ENCODE measurements at places on chromosomes 11 and 22.
A peak's percentile ranks its signal among the peaks of the same experiment; 100 is the strongest.

DNA sequence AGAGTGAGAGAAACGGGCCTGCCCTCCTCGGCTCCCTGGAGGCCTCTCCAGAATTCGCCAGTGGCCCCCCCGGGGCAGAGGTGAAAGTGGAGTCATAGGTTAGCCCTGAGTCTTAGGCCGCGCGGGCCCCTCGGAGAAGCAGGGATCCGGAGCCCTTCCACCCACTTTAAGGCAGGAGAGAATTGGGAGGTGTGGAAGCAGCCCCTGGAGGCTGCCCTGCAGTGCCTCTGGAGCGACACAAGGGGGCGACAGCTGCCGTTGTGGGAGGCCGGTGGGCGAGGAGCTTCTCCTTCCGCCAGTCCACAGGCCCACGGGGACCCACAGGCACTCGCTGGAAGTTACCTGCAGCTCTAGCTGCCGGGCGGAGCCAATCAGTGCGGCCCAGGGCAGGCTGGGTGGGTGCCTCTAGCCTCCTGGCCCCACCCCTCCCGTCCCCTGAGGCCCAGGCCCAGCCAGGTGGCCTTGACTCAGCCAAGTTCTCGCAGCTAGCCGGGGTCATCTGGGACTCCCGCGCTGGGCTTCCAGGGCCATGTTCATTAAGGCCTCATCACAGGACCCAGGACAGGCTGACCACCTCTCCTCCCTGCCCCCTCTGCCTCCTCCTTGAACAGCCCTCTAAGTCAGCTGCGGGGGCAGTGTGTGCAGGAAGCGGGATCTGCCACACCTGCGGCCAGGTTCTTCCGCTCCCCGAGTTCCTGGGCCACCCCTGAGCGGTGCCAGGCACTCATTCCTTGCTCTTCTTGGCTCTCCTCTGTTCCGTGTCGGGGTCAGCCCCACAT lies 5.0 kb downstream of the DGKZ start:
- DNase-seq = peak; percentile 77

DNA sequence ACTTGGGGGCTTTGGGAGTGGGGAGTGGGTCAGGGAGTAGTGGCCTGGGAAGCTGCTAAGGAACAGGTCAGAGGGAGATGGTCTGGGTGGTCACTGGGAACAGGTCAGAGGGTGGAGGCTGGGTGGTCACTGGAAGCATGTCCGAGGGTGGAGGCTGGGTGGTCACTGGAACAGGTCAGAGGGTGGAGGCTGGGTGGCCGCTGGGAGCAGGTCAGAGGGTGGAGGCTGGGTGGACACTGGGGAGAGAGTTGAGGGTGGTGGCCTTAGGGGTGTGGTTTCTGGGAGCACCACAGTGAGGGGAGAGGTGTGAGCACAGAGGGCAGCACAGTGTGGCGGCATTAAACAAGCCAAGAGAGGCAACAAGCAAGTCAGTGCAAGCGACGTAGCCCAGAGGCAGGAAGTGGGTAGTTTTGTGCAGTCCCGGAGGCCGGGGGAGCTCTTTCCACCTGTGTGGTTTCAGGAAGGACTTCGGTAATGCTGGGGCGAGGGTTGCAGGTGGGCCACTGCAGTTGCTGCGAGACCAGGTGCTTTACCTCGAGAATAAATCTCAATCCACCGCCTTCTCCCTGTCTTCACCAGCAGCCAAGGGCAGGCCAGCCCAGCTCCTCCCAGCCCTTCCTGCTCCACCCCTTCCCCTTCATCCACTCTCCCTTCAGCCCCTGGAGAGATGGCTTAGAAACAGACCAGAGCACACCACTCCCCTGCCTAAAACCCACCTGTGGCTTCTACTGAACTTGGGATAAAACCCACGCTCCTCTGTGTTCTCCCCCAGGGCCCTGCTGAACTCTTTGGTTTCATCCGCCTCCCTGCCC lies 3.2 kb upstream of the CACNA1I start:
- DNase-seq = no peak

GRCh38 chr22:21873619-21874018 lies 6.2 kb upstream of the MAPK1 start:
- DNase-seq = no peak

DNA sequence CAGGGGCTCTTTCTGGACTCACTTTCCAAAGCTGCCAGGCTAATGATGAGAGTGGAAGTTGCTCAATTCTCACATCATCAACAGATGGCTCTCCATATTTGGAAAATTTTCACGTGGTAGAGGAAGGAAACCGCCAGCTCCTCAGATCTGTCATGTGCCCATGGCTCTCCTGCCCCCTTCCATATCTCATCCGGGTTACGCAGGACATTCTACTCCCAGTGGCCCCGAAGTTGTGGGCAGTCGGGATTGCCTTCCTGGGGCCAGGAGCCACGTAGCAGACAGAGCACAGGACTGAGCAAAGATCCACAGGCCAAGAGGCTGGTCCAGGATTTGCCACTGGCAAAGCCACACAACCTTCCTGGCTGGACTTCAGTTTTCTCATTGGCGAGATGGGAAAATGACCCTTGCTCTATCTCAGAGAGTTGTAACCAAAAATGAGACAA lies 38.8 kb downstream of the RPUSD4 start:
- DNase-seq = no peak

GRCh38 chr11:122563761-122564160 lies 91.8 kb upstream of the UBASH3B start:
- no peak for DNase-seq

GRCh38 chr11:26286472-26287066 lies 45.4 kb upstream of the ANO3 start:
- no peak for DNase-seq

- DNase-seq = no peak
These were observed 212.5 kb downstream of the TBC1D22A start for GRCh38 chr22:46974631-46975585.

DNA sequence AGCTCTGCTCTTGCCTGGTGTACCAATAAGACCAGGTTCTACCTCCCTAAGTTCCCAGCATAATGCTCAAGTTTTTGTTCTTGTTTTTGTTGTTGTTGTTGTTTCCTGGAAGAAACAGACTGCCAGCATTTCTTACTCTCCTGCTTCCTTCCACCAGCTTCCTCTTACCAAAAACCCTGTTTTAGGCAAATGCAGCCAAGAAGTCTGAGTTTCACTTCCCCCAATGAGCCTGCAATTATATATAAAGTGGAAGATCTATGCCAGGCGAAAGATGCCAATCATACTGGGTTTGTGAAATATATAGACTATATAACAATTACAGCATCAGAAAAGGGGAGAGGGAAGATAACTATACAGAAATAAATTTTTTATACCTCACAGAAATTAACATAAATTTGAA lies 931.5 kb upstream of the FAT3 start:
- no peak for DNase-seq

DNA sequence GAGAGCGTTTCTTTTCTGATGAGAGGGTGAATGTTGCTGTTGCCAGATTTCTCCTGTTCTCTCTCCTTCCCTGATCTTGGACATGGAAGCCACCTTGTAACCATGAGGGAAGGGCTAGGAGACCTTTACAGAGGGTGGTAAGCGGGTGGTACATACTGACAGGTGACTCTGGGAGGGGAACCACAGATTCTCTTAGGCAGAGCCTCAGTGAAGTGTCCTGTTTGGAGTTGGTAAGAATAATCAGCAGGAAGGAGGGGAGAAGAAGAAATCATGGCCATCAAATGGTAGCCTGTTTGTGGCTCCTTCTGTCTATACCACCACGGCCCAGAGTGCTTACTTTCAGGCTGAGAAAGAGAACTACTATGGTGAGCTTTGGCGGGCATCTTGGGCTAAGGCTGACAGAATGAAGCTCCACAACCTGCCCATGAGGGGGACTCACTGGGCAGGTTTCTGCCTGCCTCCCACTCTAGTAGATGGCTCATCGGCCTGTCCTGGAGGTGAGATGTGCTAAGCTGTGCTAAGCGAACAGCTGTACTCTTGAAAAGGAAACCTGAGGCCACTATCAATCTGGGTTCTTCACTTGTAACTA lies 55.3 kb upstream of the CLTCL1 start:
- no peak for DNase-seq

DNA sequence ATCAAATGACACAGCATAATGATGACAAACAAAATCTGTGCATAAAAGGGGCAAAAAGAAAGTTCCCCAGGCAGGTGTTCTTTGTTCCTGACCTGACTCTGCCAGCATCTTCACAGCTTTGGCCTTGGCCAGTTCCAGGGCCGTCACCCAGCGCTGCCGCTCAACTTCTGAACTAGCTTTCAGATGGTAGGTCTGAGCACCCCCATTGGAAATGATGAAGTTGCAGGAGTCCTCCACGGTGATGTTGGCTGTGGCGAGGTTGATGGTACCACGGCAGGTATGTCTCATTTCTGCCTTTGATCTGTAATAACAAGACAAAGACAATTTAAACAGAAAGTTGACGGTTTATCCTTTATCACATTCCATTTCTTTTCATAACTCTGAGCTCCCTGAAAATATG lies 5.3 kb downstream of the OSBP start:
- DNase-seq = no peak

GRCh38 chr11:27118371-27118770 lies 77.8 kb downstream of the BBOX1 start:
- no peak for DNase-seq

DNA sequence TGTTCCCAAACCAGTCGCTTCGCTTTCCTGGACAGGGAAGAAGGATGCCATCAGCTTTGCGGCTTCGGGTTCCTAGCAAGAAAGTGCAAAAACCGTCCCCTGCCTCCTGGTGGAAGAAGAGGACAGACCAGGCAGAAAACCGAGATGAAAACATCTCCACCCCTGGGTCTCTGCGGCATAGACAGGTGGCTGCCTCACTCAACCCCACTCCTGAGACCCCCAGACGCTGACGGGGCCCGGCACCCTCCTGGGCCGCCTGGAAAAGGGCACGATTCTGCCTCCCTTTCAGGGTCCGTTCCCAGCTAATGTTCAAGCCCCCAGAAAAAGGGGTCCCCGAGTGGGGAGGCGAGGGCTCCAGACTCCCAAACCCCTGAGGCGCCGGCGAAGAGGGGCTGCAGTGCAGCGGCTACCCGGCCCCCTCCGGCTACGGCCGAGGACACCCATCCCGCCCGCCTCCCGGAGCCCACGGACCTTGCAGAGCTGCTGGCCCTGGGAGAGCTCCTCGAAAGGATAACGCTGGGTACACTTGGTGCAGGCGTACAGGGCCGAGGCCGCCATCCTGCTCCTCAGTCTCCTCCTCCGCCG lies 569 bp downstream of the FAM76B start:
- peak; percentile 95 for DNase-seq

DNA sequence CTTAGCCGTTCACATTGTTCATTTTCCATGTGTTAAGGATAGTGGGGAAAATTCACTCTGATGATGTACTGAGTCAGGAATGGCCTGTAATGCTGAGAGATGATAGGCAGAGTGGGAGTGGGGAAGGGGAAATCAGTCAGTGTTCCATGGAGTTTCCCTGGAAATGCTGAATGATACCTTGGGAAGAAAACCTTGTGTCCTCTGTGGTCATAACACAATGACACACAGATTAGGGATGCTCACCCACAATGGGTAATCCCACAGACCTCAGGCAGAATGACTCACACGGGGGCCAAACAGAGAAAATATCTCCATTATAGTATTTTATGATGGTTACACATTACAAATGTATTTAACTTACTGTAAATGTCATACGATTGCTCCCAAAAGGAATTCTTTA lies 118.0 kb downstream of the SNX19 start:
- DNase-seq = no peak

DNA sequence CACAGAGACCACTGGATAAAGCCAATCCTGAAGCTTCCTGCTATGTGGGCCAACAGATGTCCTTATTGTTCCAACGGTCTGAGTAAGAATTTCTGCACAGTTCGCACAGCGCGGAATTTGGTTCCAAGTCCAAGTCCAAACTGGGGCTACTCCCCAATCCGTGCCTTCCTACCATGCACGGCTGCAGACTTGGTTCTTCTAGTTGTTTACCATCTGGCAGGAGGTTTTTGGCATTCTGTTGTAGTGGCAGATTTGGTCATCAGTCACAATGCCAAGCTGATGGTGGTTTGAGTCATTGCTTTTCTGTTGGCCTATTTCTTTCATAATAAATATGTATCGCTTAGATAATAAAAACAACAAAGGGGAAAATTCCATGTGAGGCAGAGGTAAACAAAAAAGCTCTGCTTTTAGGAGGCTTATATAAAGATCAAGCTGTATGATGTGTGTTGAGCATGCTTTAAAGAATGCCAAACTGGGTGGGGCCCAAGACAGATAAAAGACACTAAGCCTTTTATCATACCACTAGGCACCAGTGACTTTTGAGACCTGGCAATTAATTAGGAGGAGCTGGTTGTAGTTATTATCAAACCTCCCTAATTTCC lies 52.5 kb upstream of the SYN3 start:
- DNase-seq = no peak

DNA sequence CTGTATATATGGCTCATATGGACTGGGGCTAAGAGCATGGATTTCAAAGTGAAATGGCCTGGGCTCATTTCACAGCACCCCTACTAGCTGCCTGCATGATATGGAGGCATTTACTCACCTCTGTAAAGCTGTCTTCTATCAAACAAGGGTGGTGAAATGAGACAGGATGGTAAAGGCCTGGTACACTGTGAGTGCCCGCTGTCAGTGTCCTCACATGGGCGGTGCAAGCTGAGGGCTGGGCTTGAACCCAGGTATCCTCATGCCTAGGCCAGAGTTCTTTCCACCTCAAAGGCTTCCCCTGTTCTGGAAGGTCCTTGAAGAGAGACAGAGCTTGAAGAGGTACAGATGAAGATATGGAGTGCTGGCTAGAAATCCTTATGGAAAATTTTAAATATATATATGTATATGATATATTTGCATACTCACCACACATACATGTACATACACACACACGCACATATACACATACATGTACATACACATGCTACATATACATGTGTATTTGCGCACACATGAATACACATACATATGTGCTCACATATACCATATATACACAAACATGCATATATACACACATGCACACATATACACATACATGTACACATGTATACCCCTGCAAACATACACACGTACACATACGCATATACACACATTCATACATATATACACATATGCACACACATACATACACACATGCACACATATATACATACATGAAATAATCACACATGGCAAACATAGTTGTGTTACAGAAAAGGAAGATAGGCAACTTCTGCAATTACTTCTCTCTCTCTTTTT lies 44.7 kb downstream of the MICAL2 start:
- DNase-seq = no peak
